ENCODE measurements at places on chromosomes 12 and 14.
A peak's percentile ranks its signal among the peaks of the same experiment; 100 is the strongest.

DNA sequence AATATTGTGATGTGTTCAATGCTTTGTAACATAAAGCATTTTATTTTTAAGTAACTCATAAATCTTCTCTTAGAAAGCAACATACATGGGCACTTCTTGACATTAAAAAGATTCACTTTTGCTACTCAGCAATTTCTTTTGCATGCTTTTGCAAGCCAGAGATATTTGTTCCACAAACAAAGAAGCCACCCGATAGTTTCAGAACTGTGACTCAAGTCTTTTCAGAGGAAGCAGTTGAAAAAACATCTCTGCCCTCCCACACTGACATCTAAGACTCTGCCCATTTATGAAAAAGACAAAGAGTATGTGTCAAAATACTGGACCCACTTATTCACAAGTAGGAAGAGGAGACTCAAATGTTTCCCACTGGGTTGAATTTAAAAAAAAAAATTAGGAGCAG lies 7.5 kb downstream of the APPL2 start:
- no peak for DNase-seq

- DNase-seq, result no peak
Measured at GRCh38 chr14:37597538-37597913, 2.1 kb downstream of the TTC6 start.

DNA sequence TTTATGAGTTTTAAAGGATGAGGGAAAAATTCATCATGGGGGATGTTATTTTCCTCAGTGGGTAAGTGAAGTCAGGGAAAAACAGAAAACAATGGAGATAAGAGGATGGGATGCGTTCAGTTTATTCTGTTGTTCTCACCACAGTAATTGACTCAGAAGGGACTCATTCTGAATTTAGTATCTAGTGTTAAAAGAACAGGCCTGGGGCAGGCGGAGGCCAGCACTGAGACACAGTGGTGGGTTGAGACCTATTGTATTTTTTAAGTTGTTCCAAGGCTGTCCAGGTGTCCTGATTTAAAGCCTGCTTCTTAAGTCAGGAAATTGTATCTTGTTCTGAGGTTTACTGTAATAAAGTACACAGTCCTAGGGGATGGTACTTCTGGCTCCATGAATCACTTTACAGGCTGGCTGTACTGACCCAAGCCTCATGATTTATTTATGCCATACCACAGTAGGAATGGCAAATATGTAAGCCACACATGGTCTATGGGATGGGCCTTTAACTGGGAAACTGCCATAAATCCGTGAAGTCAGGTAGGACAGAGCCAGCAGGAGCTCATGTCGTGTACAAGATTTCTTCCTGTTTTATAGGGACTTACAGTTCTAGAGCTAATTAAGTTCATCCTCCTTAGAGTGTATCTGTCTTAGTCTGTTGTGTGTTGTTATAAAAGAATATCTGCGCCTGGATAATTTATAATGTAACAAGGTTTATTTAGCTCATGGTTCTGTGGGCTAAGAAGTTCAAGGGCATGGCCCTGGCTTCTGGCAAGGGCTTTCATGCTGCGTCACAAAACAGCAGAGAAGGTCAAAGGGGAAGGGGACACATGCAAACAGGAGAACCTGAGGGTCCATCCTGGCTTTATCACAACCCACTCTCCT lies 244.1 kb downstream of the FBXL14 start:
- no peak for DNase-seq

- DNase-seq, result no peak
Measured at GRCh38 chr14:53748691-53749090, 207.9 kb downstream of the BMP4 start.

DNA sequence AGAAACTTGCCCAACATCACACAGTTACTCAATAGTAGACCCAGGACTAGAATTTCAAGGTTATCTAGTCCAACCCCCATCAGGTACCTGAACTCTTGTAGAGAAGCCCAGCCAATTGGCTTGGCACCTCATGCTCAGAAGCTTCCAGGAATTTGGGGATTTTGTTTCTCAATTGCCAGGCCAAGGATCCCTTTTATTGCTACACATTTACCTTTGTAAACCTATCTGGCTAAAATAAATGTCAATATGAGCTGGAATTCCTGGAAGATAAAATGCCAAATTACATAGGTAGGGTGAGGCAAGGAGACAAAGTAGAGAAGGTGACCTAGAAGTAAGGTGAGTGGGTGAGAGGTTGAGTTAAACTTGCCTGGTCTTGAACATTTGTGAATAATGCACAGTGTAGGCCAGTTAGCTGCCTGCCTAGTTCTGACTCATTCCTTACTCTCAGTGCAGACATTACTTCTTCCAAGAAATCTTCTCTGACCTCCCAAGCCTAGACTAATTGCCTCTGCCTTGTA lies 36.3 kb downstream of the SDR9C7 start:
- DNase-seq, result no peak

DNA sequence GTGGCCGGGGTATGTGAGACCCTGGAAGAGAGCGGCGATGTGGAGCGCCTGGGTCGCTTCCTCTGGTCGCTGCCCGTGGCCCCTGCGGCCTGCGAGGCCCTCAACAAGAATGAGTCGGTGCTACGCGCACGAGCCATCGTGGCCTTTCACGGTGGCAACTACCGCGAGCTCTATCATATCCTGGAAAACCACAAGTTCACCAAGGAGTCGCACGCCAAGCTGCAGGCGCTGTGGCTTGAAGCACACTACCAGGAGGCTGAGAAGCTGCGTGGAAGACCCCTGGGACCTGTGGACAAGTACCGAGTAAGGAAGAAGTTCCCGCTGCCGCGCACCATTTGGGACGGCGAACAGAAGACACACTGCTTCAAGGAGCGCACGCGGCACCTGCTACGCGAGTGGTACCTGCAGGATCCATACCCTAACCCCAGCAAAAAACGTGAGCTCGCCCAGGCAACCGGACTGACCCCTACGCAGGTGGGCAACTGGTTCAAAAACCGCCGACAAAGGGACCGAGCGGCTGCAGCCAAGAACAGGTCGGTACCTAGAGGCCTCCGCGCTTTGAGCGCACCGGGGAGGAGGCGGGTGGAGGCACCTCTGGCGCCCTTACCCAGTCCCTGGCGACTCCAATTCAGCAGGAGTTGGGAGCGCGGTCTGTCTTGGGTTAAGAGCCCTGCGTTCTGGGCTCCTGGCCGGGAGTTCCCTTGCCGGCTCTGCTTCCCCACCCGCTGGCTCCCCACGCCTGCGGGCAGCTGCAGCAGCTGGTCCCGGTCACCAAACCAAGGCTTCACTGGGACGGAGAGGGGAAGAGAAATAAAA lies 700 bp downstream of the SIX6 start:
- DNase-seq, result no peak

DNA sequence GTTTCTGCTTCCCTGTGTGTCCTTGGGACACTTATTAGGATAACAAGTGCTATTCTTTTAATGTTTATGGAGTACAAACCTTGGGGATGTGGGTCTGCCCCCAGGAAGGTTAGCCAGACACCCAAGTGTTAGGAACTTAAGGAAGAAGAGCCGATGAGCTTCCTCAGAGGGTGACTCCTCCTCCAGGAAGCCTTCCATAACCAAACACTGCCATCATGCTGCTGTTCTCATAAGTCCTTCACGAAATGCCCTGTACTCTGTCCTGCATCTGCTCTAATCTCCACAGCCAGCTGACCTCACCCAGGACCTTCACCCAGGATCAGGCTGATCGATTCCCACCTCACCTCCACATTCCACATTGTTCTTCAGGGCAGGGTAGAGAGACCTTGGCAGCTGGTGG lies 1.2 kb upstream of the KRT85 start:
- no peak for DNase-seq

DNA sequence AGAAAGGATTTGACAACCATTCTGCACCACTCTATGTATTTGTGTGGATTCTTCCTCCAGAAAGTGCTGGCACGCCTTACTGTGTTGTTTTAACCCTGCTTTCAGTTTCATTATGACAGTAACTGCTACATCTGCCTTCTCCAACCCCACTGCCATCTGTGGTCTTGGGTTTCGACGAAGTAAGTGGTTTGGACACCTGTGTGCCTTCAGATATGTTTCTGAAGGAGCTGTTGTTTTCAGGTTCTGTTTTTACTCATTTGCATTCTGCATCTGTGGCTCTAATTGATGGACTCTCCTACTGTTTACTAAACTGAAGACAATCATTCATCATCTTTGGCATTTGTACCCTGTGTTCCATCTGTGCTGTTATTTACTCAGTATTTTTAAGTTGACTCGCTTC lies 4.1 kb downstream of the TSHR start:
- peak; percentile 88 for DNase-seq

GRCh38 chr14:56487761-56488160 lies 91.8 kb upstream of the TMEM260 start:
- DNase-seq, result no peak

DNA sequence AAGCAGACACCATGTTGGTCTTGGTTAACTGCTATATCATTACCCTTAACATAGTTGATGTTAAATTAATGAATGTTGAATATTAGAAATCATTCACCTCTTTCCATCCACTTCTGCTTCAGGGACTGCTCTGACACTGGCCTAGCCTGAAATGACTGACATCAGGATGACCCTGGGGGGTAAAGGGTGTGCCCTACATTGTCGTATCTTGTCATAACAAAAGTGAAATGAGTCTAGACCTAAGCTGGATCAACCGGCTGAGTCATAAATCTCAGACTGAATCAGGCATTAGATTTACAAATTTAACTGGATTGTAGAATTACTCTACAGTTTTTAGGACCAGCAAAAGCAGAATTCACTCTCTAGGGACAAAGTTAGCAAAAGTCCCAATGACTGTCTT lies 35.3 kb downstream of the KICS2 start:
- DNase-seq, result no peak

DNA sequence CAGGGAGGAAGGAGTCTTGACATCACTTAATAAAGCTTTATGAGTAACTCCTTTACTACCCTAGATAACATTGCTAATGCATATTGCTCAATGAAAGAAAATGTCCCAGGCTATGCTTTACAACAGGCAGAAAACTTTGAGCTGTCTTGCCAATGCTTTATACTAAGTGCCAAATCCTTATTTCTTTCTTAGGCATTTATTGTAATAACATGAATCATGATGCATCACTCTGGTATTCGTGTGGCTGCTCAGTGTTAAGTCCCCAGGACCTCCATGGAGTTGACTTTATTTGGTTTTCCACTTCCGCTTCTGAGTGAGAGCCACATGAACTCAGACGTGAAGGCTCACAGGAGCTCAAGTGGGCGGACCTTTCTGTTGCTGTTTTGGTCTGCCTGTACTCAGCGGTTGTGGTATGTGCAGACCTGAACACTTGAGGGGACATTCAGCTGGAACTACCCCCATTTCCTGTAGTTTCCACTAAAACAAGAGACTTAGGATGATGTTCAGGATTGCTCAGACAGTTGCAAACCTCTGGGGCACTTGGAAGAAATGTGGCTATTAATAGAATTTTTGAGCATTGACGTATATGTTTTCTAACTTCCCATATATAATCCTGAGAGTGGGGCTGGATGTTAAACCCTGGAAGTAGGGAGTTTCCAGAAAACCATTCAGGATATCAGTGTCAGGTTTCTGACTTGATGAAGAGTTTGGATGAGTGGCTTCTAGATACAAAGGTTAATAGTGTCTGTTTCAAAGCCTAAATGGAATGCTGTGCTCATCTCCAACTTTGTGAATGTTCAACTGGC lies 258.6 kb downstream of the MSRB3 start:
- no peak for DNase-seq

DNA sequence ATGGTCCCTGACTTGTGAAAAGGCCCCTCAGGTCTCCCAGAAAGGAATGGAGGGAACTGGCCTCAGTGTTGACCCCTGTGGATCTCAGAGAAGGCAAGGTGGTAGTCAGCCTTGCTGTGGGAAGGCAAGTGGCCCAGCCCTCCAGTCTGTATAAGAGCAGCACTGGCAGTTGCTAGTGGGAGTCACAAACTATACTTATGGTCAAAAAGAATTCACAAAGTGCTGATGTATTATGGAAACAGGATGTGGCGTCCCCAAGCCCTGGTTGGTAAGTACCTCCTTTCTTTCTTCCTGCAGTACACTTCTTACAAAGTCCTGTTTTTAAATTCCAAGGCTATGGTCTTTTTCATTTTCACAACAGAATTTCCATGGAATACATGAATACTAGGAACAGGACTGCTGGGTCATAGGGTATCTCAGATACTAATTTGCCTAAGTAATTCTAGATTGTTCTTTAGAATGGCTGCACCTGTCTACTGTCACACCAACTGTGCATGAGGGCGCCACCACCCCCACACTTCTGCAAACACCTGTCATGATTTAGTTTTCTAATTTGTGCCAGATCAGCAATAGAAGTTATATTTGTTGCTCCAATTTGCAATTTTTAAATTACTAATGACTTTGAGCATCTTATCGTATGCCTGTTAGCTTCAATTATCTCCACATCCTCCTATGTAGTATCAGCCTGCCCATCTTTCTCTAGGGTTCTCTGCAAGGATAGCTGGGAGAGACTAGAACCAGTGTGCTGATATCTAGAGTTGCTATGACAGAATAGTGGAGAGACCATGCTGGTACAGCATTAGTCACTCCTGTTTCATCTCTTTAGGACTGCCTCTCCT lies 40.7 kb upstream of the TMEM263 start:
- DNase-seq, result peak; percentile 50

GRCh38 chr14:101559624-101560533 lies 1.4 kb upstream of the DIO3 start:
- no peak for DNase-seq

DNA sequence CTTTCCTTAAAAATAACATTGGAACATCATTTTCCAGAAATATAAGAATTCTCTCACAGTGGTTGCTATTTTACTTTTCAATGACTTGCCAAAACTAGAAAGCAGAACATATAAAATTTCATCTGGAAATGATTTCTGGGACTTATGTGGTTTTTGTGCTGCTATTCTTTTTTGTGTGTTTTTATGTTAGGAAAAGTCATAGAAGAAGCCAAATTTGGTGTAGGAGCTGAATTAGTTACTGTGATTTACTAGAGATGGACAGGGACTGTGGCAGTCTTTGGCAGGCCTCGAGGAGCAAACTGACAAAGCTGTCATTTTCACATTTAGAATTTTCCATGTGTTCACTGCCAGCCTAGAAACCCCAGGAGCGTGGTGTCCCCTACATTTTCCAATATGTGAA lies 38.3 kb upstream of the LDHB start:
- no peak for DNase-seq

DNA sequence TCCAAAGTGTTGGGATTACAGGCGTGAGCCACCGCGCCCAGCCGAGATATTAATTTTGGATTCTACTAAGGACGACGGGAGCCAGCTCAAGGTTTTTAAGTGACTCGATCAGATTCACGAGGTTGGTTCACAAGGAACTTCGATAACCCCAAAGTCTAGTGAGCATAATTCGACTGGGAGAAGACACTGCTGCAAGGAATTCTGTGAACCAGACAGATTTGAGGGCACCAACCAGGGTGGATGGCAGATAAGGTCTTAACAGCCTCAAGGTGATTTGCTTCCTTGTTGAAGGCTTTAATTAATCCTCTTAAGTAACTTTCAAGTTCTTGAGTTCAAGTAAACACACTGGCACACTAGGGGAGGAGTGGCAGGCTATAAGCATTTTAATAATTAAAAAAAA lies 1.1 kb upstream of the KLHDC2 start:
- DNase-seq, result no peak

GRCh38 chr12:124109760-124110159 lies 136.7 kb downstream of the ZNF664 start:
- peak; percentile 35 for DNase-seq

Data from activated naive CD4-positive, alpha-beta T cell treated with anti-CD3 and anti-CD28 coated beads, Interleukin-2, amount 10 ng/mL, durations not matched to agents 7 days and 5 days (primary cell).